IMR-90 (cell line): ENCODE measurements at places on chromosomes 7 and 10. TPM values are rescaled to one million over a fixed set of nuclear protein-coding genes. Genes with fewer than 3 reads are reported as not detected.

DNA sequence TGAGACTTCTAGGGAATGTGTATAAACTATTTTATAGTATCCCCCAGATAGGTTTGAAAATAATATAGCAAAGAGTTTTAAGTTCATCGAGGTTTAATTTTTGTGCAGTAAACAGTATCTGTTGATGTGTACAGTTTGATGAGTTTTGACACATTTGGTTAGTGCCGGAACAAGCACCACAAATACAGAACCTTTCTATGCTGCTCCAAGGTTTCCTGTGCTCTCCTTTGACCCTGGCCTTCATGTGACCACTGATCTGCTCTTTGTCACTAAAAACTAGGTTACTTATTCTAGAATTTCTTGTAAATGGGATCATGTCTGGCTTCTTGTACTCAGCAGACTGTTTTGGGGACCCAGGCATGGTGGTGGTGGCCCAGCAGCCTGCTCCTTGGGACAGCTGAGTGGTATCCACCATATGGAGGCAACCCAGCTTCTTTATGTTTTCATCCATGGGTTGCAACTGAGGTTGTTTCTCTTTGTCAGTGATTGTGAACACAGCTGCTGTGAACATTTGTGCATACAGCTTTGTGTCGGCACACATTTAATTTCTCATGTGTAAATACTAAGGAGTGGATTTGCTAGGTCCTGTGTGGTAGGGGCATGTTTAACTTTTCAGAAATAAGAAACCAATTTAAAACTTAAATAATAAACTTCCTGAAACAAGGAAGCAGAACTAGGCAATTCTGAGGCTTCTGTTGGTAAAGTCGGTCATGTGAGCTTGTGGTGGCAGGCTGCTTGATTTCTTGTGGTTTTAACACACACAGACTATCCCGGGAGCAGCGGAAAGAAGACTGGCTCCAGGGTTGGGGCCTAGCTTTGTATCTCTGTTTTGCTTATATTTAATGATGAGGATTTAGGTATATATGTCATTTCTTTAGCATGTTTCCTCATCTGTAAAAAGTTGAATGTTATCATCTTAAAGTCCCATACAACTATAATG is 219.4 kb downstream of the ABCA13 start:
- no peak for DNase-seq

- no peak for DNase-seq
Observed at GRCh38 chr7:6166443-6166891, 106.0 kb downstream of the CYTH3 start.

DNA sequence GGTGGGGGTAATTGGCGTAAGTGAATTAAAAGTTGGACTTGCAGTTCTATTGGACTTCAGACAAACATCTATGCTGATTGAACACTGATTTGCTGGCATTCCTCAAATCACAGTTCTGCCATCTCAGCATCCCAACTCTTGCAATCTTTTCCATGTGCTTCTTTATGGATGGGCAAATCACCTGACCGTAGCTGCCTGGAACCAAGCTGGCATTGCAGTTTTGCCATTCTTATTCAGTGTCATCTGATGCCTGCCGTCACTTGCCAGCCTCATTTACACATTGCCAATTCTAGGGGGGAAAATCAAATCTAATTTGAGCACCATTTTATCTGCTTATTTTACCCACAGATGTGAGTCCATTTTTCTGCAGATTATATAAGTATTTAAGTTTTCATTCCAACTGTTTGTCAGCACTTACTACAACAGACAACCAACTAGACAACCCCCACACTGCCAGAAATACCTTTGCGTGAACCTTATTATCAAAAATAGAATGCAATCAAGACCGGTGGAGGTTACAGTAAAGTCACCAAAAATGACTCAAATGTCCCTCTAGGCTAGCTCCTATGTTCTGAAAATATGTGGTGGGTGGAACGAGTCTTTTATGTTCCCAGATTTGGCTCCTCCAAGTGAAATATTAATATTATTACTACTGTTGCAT is 172.3 kb upstream of the CTBP2 start:
- no peak for DNase-seq

The FZD8 gene
- 3.6 and 4.4 TPM in 2 replicates for total RNA-seq

DNA sequence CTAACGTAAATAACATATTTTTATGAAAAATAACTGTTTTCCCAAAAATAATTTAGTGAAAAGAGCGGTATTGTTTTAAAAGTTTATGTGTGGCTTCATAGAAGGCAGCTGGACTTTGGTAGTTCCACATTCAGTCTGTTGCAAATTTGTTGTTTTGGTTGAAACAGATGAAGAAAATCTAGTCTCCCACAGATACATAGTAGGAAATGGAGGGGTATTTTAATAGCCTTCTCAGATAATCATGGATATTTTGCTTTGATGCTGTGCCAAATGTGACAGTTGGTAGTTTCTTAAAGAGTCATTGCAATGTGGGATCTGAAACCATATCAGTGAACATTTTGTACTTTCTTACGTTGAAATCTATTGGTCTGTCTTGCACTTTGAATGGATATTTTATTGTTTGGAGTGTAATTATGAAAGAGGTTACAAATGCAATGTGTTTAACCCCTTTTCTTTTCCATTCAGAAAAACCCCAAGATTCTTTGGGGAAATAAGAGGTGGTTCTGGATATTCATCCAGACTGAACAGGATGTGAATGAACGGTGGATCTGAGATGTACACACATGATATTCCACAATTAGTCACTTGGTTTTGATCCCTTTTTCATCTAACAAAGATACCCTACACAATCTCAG is 10.4 kb downstream of the ZNF365 start:
- no peak for DNase-seq

The ORC5 gene
- 18.8 and 27.8 TPM in 2 replicates for total RNA-seq

DNA sequence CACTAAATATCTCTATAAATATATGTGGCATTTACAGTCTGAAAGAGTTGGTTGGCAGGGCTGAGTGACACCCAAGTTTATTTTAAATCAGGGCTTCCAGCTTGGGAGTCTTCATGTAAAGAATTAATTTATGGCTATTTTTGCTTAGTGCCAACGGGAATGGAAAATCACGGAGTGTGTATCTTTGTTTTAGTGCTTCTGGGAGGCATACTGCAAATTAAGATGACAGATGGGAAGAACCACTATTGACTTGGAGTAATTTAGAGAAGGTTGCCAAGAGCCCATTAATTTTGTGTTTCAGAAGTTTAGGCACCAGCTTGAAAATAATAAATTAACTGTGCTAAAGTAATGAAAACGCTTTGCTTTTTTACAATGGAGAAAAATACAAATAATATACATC is 135.2 kb downstream of the GPR37 start:
- DNase-seq, result no peak

DNA sequence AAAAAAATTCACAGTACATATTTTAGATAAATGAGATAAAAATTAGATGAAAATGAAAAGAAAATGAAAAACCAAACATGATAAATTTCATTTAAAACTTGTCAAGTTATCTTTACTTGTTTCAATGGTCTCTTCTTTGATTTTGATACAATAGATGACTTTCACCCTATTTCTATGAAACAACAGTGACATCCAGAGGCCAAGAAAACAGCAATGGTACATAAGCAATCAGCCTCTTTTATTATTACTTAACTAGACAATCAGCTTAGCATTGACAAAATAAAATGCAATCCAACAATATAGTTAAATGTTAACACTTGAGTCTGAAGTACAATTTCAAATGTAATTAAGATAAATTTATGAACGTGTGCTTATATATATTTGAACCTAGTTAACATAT is 74.8 kb upstream of the GPR37 start:
- no peak for DNase-seq

DNA sequence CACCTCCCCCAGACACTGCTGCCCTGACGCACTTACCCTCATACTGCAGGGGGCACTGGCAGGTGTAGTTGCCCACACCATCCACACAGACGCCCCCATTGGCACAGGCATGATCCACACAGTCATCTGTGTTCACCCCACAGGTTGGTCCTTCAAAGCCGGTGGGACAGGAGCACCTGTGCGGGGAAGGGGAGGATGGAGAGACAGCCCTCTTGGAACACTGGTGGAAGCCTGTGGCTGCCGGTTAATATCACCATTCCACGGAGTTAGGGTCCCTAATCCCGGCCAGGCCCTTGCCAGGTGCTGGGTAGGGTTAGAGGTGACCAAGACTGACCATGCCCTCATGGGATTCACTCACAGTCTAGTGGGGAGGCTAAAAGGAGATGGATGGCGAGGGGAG is 171.8 kb downstream of the SLIT1 start:
- DNase-seq, result no peak

- peak; percentile 69 for DNase-seq
Observed at GRCh38 chr7:27364344-27364758, 121.7 kb downstream of the EVX1 start.

- DNase-seq, result no peak
Observed at GRCh38 chr10:48758411-48758810, 73.7 kb downstream of the WDFY4 start.

The CALN1 gene
- total RNA-seq, result not detected in 2 replicates

GRCh38 chr7:127251465-127252376 is 1.0 kb downstream of the GRM8 start:
- no peak for DNase-seq

- DNase-seq, result no peak
Observed at GRCh38 chr7:80960244-80960795, 41.5 kb upstream of the SEMA3C start.

DNA sequence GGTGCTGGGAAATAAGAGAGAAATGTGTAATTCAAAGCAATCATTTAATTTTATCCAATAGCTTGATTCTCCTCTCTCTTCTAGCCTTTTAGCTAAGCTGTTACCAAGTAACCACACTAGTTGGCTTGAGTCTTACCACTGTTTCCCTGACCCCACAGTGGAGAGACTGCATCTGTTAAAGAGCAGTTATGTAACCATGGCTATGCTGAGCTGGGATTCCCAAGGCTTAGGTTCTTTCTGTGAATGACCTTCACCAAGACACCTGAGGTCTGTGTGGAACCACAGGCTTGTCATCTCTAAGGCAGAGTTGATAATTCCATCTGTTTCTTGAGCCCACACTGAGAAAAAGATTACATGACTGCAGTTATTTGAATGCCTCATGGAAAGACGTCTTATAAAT is 47.7 kb upstream of the ATRNL1 start:
- DNase-seq, result no peak

DNA sequence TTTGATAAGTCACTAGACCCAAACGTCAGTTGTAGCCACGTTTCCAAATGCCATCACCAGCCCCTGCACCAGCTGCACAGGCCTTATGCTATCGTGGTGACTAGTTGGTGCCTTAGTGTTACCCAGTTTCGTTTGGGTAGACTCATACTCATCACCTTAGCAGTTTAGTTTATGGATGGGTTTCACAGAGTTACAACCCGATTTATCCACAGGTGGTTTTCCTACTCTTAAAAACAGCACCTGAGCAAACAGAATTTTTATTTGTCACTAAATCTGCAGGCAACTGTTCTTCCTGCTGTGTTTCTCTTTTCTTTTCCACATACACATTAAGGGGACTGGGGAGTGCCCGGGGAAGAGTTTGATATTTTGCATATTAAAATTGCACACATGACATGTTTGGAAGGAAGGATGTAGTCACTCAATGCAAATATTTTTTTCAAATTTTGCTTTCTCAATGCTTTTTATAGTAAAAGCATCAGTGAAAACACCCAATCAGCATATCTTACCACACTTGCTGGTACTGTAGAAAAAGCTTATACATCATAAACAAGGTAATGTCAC is 41.6 kb downstream of the PDSS1 start:
- no peak for DNase-seq

DNA sequence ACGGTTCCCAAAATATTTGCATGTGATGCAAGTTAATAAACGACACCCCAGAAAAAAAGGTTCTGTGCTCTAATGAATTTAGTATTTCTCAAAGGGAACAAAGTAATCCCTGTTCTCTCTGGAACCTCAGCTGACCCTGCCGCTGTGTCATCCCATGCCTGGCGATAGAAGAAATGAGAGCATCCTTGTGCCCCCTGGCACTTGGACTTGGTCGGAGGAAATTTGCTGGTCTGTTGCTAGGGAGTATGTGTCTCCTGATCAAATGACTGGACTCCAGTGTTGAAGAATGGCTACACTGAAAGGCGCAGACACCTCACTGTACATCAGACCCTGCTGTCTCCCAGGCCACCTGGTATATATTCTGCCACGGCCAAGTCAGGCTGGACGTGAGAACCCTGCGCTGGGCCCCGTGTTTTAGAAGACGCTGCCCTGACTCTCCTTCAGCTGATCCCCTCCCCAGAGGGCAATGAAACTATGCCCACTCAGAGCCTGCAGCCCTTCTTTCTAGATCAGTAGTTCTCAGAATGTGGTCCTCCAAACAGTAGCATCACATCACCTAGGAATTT is 67.2 kb downstream of the THNSL1 start:
- DNase-seq, result no peak

The PAX2 gene
- total RNA-seq, result not detected in 2 replicates

GRCh38 chr7:115462301-115463015 is 540.6 kb downstream of the MDFIC start:
- DNase-seq, result no peak

The TAC1 gene
- not detected in 2 replicates for total RNA-seq

- no peak for DNase-seq
Observed at GRCh38 chr7:2009541-2010001, 223.2 kb downstream of the MAD1L1 start.

GRCh38 chr7:74625446-74625845 is 32.1 kb upstream of the GTF2I start:
- DNase-seq, result peak; percentile 67

GRCh38 chr7:95433952-95434556 is 774 bp downstream of the PON2 start:
- no peak for DNase-seq

The PLXDC2 gene
- 5.0 and 6.1 TPM in 2 replicates for total RNA-seq

- peak; percentile 96 for DNase-seq
Observed at GRCh38 chr10:7797582-7797981, 9.6 kb downstream of the ATP5F1C start.

GRCh38 chr10:28569506-28570159 is 36.7 kb downstream of the WAC start:
- peak; percentile 71 for DNase-seq

GRCh38 chr7:105157278-105157677 is 143.3 kb downstream of the KMT2E start:
- no peak for DNase-seq

GRCh38 chr7:6031567-6031966 is 391 bp downstream of the ANKRD61 start:
- no peak for DNase-seq

DNA sequence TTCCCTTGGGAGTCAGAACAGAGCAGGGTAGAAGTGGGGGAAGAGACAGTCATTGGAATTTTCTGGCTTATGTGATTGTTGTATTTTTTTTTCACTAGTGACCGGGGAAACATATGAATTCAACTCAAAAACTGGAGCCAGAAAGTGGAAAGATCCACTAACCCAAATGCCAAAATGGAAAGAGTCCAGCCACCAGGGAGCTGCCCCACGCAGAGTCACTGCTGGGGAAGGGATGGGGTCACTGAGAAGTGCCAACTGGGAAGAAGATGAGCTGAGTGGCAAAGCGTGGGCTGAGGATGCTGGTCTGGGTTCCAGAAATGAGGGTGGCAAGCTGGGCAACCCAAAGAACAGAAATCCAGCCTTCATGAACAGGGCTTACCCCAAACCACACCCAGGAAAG is 69.2 kb downstream of the CDHR3 start:
- no peak for DNase-seq

DNA sequence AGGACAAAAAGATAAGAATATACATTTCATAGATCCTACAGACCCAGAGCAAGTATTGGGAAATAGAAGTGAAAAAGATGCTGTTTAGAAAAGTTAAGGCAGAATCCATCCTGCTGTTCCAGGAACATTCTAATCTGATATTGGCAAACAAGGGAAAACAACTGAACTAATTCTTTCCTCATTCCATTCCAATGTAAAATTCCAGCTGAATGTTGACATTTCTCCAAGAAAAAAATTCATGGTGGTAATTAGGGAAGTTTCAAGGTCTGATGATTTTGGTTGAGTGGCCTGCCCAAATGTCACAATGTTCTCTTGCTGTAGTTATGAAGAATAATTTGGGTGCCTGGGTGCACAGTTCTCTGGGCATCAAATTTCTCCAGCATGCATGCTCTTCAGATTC is 15.2 kb downstream of the PIP start:
- no peak for DNase-seq
